ENCODE measurements at places on chromosomes 16 and 17. TPM values are rescaled to one million over a fixed set of nuclear protein-coding genes. Genes with fewer than 3 reads are reported as not detected.

Gene PTX4
- total RNA-seq = not detected

Gene AIPL1
- total RNA-seq = not detected

Gene TMEM220
- 1.7 TPM for total RNA-seq

Gene ATMIN
- 28.7 TPM for total RNA-seq

Gene CCDC200
- total RNA-seq = 0.12 TPM

Gene ERN1
- 3.6 TPM for total RNA-seq

Gene SP6
- 5.9 TPM for total RNA-seq

Gene BCL6B
- not detected for total RNA-seq

Gene SMTNL2
- total RNA-seq = 0.77 TPM

Gene ACSM3
- 3.8 TPM for total RNA-seq

Gene HBQ1
- total RNA-seq = 6.4 TPM

Gene SCGB1C2
- total RNA-seq = not detected

Gene APOBR
- total RNA-seq = 0.06 TPM

Gene OTOP3
- total RNA-seq = not detected

Gene TTLL6
- total RNA-seq = 0.55 TPM

Gene FAM20A
- total RNA-seq = not detected

Gene VMP1
- total RNA-seq = 134 TPM

Gene ITGA2B
- 1.8 TPM for total RNA-seq

Gene AOC2
- total RNA-seq = 1.8 TPM

Gene TBX6
- total RNA-seq = 0.24 TPM

Gene MEIOB
- 1.4 TPM for total RNA-seq

Gene AKTIP
- total RNA-seq = 20.0 TPM

Gene NEK8
- 4.7 TPM for total RNA-seq

Gene C17orf113
- 0.70 TPM for total RNA-seq

Gene SPAG9
- 81.7 TPM for total RNA-seq

Gene OR4D1
- not detected for total RNA-seq

Gene NXPH3
- 1.1 TPM for total RNA-seq

Gene RNF43
- total RNA-seq = 0.18 TPM

Gene ALKBH5
- total RNA-seq = 54.9 TPM

Gene C17orf50
- total RNA-seq = 0.44 TPM

Gene KRT36
- total RNA-seq = not detected

Gene CCL14
- total RNA-seq = not detected

Gene ENDOV
- total RNA-seq = 50.2 TPM

Gene ZFPM1
- 6.6 TPM for total RNA-seq

Gene CORO1A
- total RNA-seq = 2.7 TPM

Gene NPW
- total RNA-seq = 0.40 TPM

Gene SULT1A4
- 37.4 TPM for total RNA-seq

Gene KRTAP3-2
- total RNA-seq = 0.26 TPM
